ENCODE measurements at places on chromosomes 7 and 10.

GRCh38 chr10:5832946-5833345 is 19.7 kb upstream of the GDI2 start:
- no peak for DNase-seq

GRCh38 chr10:95987685-95988426 is 55.5 kb upstream of the CCNJ start:
- DNase-seq, result no peak

- DNase-seq, result peak; percentile 49
Measured at GRCh38 chr10:94279835-94280709, 82.7 kb downstream of the NOC3L start.

DNA sequence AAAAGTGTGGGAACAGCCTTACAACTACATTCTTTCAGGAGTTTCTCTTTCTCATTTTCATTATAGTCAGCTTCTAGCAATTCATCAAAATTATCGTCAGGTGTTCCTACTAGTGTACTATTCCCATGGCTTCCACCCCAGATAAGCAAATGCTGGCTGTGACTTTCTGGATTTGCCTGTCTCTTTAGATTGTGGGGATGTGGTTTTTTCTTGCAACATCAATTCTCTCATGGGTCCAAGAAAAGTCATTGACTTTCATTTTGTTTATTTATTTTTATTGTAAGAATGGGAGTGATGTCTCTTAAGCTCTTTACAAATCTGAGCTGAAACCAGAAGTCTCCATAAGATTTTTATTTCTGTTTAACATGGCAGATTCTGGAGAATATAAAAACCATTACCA is 349.7 kb upstream of the SEMA3C start:
- no peak for DNase-seq

DNA sequence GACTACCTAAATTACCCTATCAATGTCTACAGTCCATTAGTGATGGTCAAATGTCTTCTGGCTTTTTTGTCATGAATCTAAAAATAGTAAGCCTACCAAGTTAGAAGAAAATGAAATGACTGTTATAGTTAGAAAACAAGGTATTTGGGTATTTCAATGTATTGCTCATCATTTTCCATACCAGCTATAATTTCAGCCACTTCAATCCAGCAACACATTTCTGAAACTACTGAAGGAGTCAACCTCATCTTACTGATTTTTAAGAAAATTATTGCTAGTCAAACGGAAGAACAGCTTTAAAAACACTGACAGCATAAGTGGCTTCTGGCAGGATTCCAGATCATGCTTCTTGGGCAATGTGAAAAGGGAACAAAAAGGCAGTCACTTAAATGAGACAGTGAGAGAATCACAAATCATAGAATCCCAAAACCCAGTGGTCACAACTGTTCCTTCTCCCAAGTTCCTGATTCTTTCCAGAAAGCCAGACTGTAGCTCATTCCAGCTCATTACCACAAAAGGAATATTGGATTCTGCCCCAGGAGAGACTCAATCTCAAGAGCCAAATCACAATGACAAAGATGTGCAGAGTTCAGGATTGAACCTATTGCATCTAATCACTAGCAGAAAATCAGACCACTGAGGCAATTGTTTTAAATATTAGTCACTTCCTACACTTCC is 61.2 kb upstream of the LRRN3 start:
- DNase-seq, result peak; percentile 57

- no peak for DNase-seq
Measured at GRCh38 chr10:13678101-13678843, 91.5 kb downstream of the PRPF18 start.

GRCh38 chr7:144975882-144976281 is 140.0 kb upstream of the TPK1 start:
- DNase-seq, result no peak

DNA sequence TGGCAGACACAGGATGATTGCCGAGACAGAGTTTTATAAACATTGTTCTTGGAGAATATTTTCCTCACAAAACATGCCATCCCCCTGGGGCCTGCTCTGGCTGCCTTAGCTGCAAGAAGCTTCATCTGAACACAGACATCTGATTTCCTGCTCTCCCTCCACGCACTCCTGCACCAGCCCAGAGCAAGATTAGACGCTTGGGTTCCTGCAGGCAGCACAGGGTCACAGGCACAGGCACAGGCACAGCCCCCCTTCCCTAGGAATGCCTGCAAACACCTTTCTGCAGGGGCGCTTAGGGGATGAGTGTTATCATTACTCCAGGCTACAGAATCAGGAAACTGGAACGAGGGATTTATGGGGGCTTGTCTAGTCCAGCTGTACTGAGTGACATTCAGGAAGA is 450.3 kb downstream of the GRID1 start:
- DNase-seq, result no peak

Data from fibroblast of skin of back (primary cell).